Kidney capillary endothelial cell (primary cell): ENCODE measurements at places on chromosomes 4 and X.

DNA sequence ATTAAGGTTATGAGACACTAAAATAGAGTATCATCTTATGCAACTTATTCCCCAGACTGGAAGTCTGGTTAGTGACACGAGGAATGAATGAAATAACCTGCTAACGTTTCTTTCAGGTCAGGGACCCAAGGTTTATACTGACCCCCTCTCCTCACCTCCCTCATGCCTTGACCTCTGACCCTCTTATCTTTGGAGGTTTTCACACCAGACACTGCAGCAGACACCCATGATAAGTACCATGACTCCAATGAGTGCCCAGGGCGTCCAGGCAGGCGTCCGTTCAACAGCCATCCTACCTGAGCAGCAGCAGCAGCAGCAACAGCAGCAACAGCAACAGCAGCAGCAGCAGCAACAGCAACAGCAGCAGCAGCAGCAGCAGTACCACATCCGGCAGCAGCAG, 4.2 kb upstream of the NLGN3 start:
- DNase-seq = no peak

DNA sequence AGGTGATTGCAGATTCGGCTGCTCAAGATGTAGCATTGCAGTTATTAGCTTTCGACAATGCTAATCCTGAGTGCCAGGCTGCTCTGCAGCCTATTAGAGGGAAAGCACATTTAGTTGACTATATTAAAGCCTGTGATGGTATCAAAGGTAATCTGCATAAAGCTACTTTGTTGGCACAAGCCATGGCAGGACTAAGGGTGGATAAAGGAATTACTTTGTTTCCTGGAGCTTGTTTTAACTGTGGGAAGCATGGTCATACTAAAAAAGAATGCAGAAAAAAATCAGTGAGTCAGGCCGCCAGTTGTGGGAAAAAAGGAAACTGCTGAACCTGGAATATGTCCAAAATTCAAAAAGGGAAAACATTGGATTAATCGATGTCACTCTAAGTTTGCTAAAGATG, 154.9 kb upstream of the TECRL start:
- no peak for DNase-seq

DNA sequence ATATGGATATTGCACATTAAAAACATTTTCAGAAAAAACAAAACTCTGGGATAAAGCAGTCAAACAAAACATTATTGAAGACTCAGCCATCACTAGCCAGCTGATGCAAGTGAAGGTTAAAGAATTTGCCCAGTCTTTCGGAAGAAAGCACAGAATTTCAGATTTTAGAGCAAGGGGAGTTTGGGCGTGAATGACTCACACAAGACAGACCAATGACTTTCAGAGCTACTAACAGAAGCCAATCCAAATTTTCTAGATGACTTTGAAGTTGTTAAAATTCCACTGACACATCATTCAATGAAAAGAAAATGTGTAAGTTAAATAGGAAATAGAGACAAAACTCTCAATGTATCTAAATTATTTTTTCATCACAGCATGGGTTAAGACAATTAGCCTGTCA, 4.0 kb downstream of the MRFAP1L1 start:
- no peak for DNase-seq

GRCh38 chr4:118883861-118884260, 4.8 kb upstream of the SYNPO2 start:
- DNase-seq = no peak

DNA sequence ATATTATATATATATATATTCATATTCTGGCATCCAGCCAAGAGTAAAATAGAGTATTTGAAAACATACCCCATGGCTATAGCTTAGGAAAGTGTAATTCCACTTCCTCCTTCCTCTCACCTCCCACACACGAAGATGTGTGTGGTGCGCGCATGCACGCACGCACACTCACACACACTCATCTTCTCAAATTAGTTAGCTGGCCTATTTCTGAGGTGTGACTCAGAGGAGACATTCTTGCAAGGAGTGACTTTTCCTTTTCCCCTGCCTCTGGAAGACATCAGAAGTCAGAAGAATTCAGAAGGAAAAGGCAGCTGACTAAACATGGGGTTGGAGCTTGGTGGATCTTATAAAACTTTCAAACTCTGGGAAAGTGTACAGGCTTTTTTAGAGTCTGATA, 8.8 kb downstream of the ENPEP start:
- DNase-seq = peak; percentile 88

DNA sequence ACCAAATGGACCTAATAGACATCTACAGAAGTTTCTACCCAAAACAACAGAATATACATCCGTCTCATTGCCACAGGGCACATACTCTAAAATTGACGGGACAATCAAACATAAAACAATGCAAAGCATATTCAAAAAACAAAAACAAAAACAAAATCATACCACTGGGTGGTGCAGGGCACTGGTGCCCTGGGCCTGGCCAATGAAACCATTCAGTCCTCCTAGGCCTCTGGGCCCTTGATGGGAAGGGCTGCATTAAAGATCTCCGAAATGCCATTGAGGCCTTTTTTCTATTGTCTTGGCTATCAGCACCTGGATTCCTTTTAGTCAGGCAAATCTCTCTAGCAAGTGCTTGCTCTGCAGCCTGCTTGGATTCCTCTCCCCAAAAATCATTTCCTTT, 213.9 kb upstream of the ZCCHC13 start:
- no peak for DNase-seq

DNA sequence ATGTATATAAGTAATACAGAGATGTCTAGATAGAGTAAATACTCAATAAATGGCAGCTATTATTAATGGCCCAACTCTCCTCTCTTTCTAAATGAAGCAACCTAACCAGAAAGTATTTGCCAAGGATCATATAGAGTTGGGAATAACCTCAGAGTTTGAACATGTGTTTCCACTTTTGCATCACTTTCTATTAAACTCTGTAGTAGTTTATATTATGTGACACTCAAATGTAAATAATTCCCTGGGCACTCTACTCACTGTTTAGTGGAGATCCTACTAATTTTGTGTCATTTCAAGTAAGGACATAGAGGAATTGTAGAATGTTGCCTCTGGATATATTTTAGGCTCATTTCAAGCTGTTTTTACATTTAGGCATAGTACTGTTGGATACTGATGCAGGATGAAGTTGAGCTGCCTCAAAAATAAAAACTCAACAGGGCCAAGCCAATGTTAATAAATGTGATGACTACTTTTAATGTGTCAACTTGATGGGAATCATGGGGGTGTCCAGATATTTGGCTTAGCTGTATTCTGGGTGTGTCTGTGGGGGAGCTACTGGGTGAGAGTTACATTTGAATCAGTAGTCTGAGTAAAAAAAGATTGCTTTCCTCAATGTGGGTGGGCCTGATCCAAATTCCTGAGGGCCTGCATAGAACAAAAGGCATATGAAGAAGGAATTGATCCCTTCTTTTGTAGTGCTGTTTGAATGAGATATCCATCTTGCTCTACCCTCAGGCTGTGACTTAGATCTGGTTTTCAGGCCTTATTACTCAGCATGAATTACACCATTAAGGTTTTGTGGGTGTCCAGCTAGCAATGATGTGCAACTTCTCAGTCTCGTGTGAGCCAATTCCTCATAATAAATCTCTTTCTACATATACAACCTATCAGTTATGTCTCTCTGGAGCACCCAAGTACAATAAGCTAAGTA, 1368.2 kb downstream of the STIM2 start:
- no peak for DNase-seq
